ENCODE measurements at places on chromosomes 13 and 19. TPM values are rescaled to one million over a fixed set of nuclear protein-coding genes. Genes with fewer than 3 reads are reported as not detected.

DNA sequence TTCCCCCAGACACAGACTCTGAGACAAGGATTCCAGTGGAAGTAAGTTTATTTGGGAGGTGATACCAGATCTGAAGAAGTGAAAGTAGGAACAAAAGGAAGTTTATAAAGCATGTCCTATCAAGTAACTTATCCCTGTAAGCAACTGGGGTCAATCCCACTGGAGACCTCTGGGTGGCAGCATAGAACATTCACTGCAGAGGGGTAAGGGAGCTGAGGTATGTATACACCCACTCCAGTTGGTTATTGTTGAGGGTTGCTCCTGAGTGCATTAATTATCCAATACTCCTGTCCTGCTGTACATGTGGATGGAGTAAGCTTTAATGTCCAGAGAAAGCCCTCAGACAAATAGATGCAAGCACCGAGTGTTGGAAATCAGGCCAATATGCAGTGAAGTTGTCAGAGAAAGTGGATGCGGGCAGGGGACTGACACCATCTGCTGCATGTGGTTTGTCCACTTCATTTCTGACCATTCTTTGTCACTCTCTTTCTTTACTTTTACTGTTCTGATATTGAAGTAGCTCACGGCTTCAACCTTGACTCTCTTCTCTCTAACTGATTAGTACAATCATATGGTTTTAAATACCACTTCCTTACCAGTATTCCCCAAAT is 46.7 kb downstream of the NOTCH3 start:
- DNase-seq: peak; percentile 33

DNA sequence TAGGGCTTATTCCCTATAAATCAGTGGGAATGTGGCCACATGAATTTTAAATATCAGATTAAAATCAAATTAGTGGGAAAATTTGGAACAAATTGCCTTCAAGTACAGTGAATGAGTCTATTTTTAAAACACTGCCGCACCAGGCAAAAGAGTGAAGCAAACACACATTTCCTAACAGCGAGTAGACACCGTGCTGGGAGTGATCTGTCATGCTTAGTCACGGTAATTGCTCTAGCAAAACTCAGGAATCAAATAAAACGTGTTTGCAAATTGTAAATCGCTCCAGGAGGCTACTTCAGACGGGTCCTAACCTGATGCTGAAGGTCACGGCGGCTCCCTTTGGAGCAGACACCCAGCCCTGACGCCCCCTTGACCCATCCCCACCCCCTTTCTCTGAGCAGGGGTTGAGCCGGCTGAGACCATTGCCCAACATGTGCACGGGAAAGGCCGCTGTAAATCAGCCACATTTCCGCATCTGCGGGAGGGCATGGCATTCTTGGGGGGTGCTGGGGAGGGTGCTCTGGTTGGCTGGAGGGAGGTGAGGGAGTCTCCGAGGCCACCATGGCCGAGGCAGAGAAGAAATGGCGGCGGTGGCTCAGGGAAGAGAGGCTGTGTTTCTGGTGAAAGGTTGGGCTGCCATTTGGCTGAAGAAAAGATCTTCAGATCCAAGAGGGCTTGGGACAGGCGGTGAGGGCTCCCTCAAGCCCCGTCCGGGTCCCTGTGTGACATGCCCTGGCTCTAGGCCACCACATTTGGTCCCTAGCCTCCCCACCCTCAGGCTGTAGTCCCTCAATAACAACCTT is 8.9 kb downstream of the CEBPA start:
- DNase-seq: peak; percentile 78

- no peak for DNase-seq
These were observed 147.2 kb upstream of the ZNF536 start for GRCh38 chr19:30224689-30225606.

DNA sequence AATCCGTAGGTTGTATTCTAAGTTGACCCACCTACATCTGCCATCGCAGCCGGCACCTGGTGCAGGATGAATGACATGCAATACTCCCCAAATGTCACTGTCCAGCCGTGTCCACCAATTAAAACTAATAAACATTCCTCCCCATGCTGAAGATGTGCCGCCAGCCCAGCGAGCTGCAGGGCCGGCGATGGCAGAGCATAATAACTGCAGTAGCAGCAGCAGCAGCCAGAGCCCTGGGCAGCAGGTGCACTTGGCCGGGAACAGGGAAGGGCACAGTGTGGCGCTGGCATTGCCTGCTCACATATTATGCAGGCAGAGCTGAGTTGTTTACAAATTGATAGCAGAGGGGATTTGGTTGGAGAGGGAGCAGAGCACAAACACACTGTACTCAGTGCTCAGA is 754.9 kb downstream of the OLFM4 start:
- DNase-seq: no peak

TMPRSS9 gene
- total RNA-seq: not detected
